ENCODE measurements at places on chromosomes 12 and 14.

- DNase-seq: no peak
Observed at GRCh38 chr12:50263832-50264231, 19.5 kb downstream of the LIMA1 start.

- DNase-seq: no peak
Observed at GRCh38 chr12:110819150-110819549, 27.6 kb upstream of the CCDC63 start.

- DNase-seq: no peak
Observed at GRCh38 chr12:82326905-82327503, 31.2 kb downstream of the CCDC59 start.

DNA sequence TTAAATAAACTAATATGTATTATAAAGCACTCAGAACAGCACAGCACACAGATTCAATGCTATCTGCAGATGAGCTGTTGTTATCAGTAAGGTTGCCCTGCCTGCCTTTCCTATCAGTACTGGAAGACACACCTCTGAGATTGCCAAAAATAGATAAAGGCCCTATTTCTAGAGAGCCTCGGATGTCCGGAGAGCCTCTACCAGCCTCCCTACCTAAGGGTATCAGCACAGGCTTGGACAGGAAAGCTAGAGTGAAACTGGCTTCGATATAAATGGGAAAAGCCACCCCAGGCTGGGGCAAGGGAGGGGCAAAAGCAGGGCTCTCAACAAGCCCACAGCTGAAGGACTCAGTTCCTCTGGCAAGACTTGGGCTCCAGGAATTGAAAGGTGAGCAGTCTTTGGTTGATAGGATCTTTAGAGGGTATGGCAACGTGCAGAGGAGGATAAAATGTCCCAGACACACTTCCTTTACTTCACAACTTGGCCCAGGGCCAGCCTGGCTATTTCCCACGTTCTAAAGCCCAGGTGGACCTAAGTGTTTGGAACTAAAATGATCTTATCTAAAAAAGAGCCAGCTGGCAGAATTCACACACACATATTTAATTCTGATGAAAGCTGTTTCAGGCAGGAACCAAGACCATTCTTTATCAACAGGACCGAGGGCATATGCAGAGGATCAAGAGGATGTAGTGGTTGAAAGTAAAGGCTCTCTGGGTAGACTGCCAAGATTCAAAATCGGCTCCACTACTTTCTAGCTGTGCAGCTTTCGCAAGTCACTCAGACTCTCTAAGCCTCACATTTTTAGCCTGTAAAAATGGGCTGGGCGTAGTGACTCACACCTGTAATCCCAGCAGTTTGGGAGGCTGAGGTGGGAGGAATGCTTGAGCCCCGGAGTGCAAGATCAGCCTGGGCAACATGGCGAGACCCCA, 37.8 kb upstream of the ITPR2 start:
- peak; percentile 33 for DNase-seq

GRCh38 chr12:27480016-27480415, 33.5 kb downstream of the SMCO2 start:
- no peak for DNase-seq

- peak; percentile 12 for DNase-seq
Observed at GRCh38 chr12:101698800-101699347, 1.4 kb downstream of the CHPT1 start.

GRCh38 chr12:9134981-9135628, 19.4 kb upstream of the A2M start:
- peak; percentile 41 for DNase-seq

- no peak for DNase-seq
Observed at GRCh38 chr12:2819810-2820209, 7.3 kb downstream of the ITFG2 start.

DNA sequence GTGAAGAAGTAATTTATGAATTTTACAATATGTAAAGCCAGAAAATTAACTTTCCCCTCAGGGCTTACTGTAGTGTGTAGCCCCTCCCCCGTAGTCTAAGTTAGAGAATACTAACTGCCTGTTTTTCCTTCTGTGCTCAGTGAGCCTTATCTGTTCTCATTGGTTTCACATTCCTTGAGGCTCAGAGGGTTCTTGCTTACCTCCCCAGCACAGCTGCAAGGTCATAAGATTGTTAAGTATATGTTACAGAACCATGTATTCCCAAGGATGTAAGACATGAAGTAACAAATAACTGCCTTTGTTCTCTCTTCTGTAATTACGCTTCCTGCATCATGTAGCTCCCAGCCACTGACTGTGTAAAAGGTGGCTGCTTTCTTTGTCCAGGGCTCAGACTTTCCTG, 1351.1 kb downstream of the TMEM121 start:
- DNase-seq: no peak

GRCh38 chr12:124024263-124024678, 51.3 kb downstream of the ZNF664 start:
- DNase-seq: no peak

- no peak for DNase-seq
Observed at GRCh38 chr14:21711360-21711961, 37.8 kb upstream of the OR4E1 start.

DNA sequence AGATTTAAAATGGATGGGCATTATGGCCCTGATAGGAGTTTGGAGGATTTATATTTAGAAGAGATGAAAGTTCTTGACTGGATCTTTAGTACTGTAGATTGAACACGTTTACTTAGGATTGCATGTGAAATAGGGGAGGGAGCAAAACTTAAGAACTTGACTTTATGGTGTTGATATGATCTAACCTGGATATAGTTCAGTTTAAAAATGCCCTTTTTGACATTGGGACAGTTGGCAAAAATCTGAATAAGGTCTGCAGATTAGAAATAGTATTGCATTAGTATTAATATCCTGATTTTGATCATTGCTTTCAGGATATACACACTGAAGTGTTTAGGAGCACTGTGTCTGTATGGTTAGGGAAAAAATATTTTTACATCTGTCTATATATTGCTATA, 9.6 kb downstream of the TMBIM6 start:
- no peak for DNase-seq

DNA sequence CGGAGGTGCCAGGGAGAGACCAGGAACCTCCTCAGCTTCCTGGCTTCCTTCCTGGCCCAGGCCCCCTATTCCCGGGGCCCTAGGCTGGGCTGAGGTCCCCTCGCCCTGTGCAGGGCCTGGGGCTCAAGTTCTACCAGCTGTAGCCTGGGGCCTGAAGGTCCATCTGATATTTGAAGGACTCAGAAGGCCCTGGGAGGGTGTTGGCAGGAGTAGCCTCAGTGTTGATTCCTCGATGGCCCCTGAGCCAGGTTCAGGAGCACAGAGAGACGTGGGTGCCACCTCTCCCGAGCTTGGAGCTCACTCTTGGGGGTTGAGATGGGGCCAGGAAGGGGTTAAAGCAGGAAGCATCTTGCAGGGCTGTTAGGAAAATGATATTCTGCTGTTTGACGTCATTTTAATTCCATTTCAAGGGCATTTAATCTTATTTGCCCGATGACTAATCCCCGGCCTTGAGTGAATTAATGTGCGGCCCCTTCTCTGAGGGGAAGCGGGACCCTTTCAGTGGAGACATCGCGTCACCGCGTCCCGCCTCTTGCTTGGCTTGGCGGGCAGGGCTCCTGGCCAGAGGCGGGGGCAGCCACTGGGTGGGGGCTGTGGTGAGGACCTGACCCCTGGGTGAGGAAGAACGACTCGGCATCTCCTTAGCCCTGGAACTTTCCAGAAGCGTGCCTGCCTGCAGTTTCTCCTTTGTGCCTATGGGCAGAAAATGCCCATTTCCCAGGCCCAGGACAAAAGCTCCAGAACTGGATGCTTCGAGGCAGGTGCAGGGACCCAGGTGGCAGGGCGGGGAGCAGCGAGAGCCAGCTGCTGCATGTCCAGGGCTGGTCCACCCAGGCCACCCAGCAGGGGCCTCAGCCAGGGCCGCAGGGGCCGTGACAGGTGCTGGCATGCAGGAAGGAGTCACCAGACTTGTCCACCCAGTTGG, 158.3 kb downstream of the KIF26A start:
- no peak for DNase-seq

GRCh38 chr12:47207340-47207717, 127.6 kb upstream of the AMIGO2 start:
- no peak for DNase-seq

- no peak for DNase-seq
Observed at GRCh38 chr12:60921541-60921940, 1325.7 kb downstream of the SLC16A7 start.

DNA sequence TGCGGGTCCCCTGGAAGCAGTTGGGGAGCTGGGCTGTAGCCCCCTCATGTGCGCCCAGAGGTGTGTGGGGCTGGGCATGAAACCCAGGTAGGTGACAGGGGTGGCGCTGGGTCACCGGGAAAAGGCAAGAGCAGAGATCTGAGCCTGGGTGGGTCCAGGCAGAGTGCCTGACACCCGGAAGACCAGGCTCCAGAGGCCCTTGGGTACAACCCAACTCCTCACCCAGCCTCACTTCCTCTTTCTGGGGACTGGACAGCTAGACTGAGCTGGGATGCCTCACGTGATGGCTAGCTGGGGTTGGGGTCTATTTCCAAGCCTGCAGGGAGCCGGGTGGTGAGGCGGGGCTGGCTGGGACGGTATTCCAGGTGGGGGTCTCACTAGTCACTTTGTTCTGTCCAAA, 16.3 kb upstream of the CYP46A1 start:
- no peak for DNase-seq

GRCh38 chr14:52075371-52075770, 6.5 kb upstream of the NID2 start:
- DNase-seq: no peak

GRCh38 chr12:67430708-67431335, 161.7 kb downstream of the CAND1 start:
- DNase-seq: peak; percentile 60

GRCh38 chr12:104490850-104491249, 34.1 kb downstream of the CHST11 start:
- no peak for DNase-seq

- DNase-seq: no peak
Observed at GRCh38 chr14:70576891-70577290, 23.6 kb downstream of the MED6 start.

DNA sequence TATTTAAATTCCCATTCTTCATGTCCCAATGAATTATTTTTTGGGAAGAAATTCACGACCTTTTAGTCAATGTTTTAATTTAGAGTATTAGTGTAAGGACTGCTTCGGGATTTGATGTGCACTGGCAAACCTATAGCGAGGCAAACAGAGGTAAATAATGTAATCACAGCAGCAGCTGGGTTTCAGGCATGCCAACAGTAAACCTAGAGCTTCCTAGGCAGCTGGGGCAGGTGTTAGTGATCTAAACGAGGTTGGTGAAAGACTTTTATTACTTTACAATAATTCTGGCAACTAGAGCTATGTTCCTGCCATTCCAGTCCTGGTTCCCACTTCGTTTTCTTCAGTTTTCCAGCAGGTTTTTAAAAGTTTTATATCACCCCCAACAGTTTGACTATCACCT, 1036.4 kb upstream of the FOXG1 start:
- no peak for DNase-seq

- DNase-seq: no peak
Observed at GRCh38 chr12:13891902-13892301, 89.5 kb downstream of the GRIN2B start.

DNA sequence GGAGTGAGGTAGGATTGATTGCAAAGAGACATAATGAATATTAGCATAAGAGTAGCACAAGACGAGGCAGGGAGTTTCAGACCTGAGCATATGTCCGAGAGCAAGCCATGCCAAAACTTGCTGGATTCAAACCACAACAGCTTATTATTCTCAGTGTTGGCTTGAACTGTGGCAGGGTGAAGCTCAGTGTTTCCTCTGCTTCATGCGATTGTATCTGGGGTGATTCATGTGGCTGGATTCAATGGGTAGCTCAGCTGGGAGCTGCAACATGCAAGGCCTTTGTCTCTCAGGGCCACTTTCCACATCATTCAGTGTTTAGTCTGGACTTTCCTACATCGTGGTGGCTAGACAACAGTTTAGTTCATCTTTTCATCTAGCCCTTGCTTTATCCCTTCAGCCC, 22.1 kb upstream of the E2F7 start:
- no peak for DNase-seq

DNA sequence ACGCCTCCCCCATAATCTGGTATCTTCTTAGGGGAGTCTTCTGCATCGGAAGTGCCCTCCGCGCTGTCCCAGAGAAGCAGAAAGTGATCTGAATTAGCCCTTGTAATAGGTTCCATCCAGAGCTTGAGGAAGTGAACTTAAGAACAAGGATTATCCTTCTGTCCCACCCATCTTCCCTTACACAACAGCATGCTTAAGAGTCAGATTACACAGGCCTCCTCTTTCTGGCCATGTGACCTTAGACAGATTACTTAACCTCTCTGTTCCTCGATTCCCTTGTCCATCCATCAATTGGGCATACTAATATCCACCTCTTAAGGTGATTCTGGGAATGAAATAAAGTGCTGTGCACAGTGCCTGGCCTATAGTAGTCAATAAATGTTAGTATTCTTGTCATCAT, 11.4 kb downstream of the CABP1 start:
- DNase-seq: no peak

DNA sequence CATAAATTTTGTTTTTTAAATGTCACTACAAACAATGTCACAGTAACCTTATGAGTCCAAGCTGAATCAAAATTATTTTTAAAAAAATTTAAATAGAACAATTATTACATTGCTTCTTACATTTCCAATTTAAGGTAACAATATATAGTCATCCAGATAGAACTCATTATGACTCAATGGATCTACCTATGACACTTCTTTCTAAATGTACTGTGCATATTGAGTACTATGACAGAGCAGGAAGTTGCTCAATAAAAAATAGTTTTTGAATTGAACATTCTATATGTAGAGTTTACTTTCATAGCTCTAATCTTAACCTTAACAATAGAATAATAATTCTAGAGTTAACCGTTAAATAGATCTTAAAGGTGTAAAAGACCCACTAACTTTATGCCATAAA, 44.4 kb upstream of the ALG10 start:
- DNase-seq: no peak

DNA sequence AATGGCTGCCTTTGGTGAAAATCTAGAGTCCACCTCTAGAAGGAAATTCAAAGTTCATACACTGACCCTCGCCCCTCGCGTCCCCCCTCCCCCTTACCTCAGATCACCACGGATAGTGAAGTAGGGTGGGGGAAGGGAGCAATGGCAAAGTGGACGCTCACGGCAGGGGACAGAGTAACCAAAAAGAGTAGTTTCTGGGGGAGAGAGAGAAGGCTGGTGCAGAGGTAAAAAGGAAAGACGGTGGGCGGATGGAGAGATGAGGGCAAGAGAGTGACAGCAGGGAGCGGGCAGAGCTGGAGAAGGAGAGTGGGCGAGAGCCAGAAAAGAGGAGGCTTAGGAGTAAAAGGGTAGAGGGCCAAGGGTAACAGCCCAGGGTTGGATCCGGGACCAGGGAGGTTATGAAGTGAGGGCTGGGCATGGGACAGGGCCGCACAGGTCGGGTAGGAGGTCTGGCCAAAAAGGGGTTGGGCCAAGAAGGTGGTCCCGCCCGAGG, 423 bp downstream of the ALDH6A1 start:
- no peak for DNase-seq

DNA sequence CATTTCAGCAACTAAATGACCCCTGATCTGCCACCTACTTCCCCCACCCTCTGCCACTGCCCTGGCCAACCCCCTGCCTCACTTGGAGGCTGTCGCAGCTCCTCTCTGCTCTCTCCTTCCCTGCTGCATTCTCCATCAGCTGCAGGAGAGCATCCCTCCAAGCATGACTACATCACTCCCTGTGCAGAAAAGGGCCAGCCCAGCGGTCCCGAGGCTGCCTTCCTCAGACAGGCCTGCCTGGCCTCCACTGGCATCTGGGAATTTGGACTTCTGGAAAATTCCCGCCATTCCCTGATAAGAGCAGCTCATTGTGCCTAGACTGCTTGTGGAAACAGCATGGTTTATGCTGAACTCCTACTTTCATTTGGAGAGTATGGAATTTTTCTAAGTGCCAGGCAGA, 12.7 kb downstream of the HVCN1 start:
- no peak for DNase-seq
